ENCODE measurements at places on chromosomes 2 and 18.
A peak's percentile ranks its signal among the peaks of the same experiment; 100 is the strongest.

DNA sequence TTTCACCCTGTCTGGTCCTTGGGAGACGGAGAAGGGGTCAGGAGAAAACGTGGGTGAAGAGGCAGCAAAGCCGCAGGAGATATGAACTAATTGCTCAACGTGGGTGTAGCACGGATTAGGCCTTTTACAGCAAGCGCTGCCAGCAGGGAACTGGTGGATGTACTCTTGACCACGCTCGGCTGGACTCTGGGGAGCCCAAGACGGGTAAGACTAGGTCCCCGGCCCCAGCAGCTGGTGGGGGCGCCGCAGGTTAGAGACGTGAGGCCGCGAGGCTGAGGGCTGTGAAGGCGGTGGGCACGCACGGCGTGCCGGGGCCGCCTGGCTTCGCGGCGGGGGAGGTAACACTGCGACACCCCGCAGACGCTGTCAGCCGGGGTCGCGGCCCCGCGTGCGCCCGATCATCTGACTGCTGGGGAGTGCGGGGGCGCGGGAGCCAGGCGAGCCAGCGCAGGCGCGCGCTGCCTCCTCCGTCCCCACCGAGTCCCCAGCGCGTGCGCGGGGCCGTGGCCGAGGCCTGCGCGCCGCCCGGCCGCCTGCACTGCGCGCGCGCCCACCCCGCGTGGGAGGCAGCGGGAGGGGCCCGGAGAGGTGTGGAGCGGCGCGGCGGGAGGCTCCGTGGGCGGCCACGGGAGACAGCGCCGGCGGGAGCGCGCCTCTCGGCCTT lies at the start of gene CLIP4:
TSS of gene CLIP4 (plus strand) at position 470 of the 664 bp plus-strand sequence. CDS start 5,974 bp downstream, outside the sequence.
- DNase-seq: peak; percentile 62

DNA sequence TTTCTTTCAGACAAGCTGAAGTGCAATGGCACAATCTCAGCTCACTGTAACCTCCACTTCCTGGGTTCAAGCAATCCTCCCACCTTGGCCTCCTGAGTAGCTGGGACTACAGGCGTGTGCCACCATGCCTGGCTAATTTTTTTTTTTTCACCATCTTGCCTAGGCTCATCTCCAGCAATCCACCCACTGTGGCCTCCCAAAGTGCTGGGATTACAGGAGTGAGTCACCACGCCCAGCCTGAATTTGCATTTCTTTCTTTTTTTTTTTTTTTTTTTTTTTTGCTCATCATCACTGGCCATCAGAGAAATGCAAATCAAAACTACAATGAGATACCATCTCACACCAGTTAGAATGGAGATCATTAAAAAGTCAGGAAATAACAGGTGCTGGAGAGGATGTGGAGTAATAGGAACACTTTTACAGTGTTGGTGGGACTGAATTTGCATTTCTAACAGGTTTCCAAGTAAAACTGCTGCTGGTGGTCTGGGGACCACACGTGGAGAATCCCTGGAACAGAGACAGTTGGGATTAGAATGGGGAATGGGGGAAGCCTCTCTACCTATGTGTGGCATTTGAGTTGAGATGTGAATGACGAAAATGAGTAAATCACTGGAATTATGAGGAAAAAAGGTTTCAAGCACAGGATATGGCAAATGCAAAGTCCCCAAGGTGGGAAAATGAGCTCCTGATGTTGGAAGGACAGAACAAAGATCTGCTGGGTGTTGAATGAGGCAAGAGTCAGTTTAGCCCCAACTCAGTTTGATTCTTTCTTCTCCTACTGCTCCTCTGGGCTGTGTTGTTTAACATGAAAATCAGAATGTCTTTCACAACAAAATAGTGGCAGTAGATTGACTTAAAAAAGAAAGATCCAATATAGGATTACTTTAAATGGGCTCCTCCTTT lies 88.8 kb upstream of the MAP4K4 start:
- no peak for DNase-seq

- no peak for DNase-seq
Observed at GRCh38 chr2:39686456-39686855, 20.7 kb downstream of the TMEM178A start.

GRCh38 chr2:97617911-97618310 lies 28.0 kb upstream of the COX5B start:
- no peak for DNase-seq

- DNase-seq: no peak
Observed at GRCh38 chr2:24840962-24841945, 48.0 kb downstream of the CENPO start.

All from stimulated activated CD8-positive, alpha-beta memory T cell treated with anti-CD3 and anti-CD28 coated beads, Interleukin-2, amount 100 ng/mL, for 48 hours (primary cell).